ENCODE measurements at places on chromosomes 1 and 21. TPM values are rescaled to one million over a fixed set of nuclear protein-coding genes. Genes with fewer than 3 reads are reported as not detected.

- DNase-seq: no peak
Observed at GRCh38 chr1:70899735-70900134, 147.9 kb downstream of the PTGER3 start.

- no peak for DNase-seq
Observed at GRCh38 chr21:27146268-27146667, 179.4 kb upstream of the ADAMTS5 start.

- no peak for DNase-seq
Observed at GRCh38 chr21:42112857-42113256, 41.7 kb downstream of the UMODL1 start.

DNA sequence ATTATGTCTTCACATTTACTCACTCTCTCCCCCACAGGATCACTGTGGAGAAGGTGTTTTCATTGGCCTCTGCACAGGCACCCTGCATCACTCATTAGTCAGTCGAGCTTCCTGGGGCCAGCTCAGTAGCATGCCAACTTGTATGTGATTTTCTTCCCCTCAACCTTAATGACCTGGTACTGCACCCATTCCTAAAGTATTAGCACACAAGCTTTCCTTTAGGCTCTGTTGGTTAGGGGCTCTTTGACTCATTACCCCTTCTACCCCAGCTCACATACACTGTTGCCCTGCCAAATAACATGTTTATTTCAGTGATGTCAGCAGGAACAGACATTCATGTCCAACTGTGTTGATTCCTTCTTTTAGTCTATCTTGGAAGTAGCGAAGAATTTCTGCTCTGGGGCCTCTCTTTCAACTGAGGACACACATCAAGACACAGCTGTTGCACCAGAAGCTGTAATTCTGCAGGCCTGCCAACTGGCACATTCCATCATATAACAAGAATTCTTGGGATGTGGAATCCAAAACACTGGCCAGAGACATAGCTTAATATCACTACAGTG lies 603.5 kb upstream of the ADAMTS5 start:
- DNase-seq: no peak

GRCh38 chr1:197985351-197985750 lies 68.2 kb downstream of the LHX9 start:
- DNase-seq: no peak

- DNase-seq: no peak
Observed at GRCh38 chr1:231720652-231721325, 94.2 kb downstream of the DISC1 start.

GRCh38 chr1:221663321-221663720 lies 78.6 kb downstream of the DUSP10 start:
- no peak for DNase-seq

- DNase-seq: no peak
Observed at GRCh38 chr1:90778486-90778885, 61.4 kb upstream of the BARHL2 start.

- DNase-seq: no peak
Observed at GRCh38 chr21:27803571-27803970, 836.7 kb upstream of the ADAMTS5 start.

- no peak for DNase-seq
Observed at GRCh38 chr1:46372431-46372830, 21.7 kb upstream of the FAAH start.

The GCSAML gene
- not detected for total RNA-seq

The LHX8 gene
- total RNA-seq: not detected

Measured in HT-29 (cell line).